ENCODE measurements at places on chromosomes 11 and 22.

- DNase-seq: no peak
These were observed 65.6 kb upstream of the VPREB1 start for GRCh38 chr22:22178992-22179391.

DNA sequence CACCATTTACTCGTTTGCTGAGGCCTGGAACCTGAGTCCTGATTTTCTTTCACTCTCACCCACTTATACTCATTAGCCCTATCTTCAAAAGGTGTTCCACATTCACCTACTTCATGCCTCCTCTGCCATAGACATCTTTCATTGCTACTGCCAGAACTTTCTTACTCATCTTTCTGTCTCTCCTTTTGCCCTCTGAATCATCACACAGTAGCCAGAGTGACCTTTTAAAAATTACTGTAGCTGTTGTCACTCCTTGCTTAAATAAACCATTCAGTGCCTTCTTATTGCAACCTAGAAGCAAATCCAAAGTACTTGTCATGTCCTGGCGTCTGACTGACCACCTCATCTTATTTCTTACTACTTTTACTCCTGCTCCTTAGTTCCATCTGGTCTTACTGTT lies 38.2 kb downstream of the ATXN10 start:
- DNase-seq: no peak

DNA sequence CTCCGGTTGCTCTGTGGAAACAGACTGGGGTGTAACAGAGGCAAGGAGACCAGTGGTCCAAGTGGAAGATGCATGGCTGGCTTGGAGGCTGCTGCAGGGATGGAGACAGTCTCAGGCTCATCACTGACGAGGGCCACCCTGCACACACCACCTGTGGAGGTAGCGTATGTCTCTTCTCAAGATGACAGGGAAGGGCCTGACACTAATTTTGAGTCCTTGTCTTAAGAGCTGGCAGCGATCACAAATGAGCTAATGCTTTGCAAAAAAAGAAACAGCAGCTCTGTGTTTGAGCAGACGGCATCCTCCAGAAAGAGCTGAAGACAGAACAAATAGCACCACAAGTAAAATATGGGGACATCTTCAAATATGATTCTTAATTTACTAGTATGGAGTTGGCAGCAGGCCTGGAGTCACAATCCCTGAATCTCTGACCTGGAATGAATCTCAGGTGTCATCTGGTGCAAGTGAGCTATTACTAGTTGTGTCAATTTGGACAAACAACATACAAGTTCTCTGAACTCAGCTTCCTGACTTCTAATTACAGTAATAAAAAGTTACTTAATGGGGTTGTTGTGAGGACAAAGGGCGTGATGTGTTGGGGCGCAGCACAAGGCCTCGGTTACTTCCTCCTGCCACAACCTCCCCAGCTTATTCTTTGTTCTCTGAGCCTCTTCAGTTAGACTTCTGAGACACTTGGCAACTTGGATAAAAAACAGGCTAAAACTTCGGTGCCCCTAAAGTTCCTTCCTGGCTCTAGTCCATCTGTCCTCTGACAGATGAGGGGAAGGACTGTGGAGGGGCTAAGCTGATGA lies 95.2 kb upstream of the BID start:
- no peak for DNase-seq

DNA sequence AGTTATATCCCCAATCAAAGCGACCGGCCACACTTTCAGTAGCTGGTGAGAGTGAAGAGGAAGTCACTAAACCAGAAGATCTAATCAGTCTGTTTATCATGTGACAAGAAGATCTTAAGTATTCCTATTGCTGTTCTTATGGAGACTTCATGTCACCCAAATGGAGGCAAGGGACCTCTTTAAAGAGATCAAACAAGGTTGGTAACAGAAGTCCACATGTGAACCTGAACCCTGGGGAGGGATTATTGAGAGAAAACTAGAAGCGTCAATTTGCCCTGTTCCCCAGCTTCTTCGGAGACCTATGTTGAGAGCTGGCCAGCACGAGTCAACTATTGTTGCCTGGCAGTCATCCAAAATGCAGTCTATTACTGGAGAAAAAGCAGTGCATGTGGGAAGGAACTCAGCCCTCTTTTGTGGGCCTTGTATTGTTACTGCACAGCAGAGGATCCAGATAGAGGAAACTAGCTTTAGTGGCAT lies 76.9 kb upstream of the CTSC start:
- peak; percentile 45 for DNase-seq

DNA sequence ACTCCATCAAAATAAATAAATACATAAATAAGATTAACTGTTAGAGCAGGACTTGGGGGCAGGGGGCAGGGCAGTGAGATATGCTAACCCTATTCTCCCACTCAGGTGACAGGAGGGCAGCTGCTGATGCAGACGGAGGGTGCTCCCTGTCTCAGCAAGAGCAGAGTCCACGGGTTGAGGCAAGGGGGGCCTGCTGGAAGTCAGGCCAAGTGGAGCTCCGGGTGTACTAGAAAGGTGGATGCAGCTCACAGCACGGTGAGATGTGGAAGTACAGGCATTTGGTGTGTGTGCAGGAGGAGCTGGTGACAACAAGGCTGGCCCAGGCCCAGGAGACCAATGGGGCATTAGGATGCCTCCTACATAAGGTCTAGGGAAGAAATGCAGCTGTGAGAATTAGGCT lies 467.3 kb upstream of the B3GAT1 start:
- no peak for DNase-seq

GRCh38 chr11:43681401-43681942 lies 934 bp downstream of the HSD17B12 start:
- no peak for DNase-seq

DNA sequence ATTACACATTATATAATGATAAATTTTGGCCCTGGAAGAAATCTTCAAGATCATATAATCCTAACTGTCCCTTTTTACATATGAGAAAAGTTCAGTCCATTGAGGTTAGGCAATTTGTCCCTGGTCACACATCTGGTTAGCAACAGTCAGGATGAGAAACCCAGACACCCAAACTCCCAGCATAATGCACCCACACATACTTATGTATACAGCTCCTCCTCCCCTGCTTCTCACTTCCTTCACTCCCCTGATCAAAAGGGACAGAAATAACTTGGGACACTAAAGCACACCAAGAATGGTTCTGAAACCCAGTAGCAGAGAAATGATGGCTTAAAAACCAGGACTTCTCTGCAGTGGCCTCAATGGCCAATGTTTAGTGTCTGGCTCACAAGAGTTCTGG lies 11.1 kb downstream of the NUMA1 start:
- no peak for DNase-seq

DNA sequence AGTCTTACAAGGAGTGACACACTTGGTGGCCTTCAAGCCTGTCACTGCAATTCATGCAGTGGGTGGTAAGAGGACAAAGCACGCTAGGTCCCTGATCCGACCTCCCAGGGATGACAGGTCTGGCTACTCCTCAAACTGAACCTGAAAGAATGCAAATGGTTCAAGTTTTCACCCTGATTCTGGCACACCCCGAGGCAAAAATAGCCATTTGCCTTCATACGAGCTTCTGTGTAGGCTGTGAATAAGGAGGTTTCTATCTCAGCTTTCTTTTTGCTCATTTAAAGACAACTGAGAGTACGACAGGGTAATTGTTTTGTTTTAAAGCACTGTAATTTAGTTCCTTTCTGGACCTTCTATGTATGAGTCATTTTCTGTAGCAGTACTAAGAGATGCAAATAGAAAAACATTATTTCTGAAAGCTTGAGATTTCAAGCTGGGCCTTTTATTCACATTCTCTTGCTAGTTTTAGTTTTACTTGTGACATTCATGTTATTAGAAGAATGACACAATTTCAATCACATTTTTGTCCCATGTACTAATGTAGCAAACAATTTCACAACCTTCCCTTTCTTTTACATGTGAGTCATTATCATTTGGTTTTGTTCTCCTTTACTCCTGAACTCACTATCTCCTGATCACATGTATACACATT lies 56.6 kb upstream of the FDX1 start:
- DNase-seq: no peak

DNA sequence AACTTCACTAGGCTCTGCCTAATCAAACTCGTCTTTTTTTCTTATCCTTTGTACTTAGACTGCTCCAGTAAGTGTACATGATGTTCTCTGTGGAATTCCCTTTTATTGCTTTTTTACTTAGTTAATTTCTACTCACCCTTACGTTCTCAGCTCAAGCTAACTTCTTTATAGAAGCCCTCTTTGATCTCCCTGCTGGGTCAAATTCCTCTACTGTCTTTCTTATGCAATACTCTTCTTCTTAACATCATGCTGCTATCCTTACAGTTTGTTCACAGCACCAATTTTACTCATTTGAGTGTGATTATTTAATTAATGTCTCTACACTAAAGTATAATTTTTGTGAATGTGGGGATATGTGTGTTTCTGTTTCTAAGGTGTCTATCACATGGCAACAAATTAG lies 498.3 kb downstream of the CNTN5 start:
- DNase-seq: no peak

- no peak for DNase-seq
These were observed 99.2 kb downstream of the SPON1 start for GRCh38 chr11:14061721-14062120.

- no peak for DNase-seq
These were observed 32.3 kb downstream of the MRGPRD start for GRCh38 chr11:68948496-68948895.

- no peak for DNase-seq
These were observed 109.1 kb downstream of the RASSF10 start for GRCh38 chr11:13118194-13118593.

DNA sequence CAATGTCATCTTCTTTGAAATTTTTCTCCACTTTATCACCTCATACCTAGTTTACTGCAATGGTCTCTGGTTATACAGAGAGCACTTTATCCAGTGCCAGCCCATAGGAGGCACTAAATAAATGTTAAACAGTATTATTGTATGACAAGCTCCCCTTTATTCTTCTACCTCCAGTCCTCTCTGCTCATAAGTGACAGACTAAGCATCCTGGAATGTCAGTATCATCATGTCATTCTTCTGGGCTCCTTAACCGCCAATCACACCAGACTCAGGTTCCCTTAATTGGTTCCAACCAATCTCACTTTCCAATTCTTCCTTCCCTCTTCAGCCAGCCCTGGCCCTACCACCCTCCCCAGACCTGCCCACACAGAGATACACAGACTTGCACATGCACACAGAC lies 93.1 kb downstream of the RPL27A start:
- no peak for DNase-seq

DNA sequence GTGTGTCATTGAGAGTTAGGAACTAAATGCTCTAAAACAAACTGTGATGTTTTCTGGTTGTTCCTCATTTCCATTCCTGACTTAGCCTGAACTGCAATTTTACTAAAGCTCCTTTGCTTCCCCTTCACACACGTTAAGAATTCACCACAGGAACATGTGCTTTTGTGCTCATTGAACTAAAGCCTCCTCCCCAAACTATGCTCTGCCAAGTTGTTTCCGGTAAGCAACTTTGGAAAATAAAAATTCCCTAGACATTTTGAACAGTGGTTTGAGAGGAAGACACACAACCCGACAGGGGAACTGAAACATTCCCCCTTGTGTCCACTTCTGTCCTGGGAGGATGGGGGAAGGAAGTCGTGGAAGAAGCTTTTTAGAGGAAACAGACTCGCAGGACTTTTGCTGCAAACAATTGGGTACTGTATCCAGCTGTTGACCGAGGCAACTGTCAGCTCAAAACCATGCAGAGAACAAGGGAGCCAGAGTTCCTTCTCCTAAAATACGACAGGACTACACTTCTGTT lies 66.9 kb downstream of the GAB2 start:
- DNase-seq: peak; percentile 46

DNA sequence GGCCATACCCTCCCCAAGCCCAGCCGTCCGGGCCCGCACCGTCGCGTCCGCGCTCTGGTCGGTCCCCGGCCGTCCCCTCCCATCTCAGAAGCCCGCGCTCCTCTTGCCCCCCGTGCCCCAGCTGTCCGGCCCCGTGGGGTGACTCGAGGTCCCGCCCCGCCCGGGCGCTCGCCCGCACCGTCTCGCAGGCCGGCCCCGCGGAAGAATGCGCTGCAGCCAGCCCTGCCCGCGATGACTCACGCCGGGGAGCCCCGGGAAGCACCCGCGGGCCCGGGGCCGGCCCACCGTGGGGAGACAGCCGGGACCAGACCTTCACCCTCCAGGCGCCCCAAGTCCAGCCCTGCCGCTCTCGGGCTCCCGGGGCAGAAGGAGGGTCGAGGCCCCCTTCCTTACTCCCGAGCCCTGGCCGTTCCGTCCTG lies 320 bp upstream of the PHLDA2 start:
- DNase-seq: peak; percentile 70

DNA sequence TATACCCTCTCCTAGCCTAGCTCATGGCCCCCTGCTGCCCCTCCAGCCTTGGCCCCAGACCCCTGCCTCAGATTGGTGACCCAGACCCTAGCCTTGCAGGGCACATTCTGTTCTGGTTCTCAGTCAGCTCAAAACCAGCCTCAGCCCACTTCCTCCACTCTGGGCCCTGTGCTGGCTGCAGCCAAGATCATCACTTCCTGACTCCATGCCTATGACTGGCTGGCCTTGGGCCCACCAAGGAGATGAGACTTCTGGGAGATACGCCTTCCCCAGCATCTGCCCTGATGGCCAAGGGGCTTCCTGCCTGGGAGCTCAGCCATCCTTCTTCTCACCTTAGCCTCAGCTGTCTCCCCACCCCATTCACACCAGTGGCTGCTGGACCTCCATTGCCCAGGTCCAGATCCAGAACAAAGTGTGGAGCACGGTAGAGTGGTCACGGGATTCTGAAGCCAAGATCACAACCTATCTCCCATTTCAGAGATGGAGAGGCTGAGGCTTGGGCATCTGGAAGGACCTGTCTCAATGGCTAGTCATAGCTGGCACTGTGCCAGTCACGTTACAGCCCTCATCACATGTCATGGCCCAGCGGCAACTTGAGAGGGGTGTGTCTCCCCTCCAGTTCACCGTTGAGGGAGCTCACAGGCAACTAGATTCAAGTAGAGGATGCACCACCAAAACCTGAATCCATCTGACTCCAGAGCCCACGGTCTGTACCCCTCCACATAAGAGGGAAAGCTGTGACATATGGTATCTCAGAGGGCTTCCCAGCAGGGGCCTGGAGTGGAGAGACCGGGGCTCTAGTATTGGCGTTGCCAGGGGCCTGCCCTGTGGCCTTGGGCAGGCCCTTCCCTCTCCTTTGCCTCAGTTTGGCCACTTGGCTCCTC lies 43.0 kb upstream of the KLHL35 start:
- peak; percentile 64 for DNase-seq

GRCh38 chr22:50702821-50703725 lies 30.4 kb downstream of the SHANK3 start:
- DNase-seq: no peak

DNA sequence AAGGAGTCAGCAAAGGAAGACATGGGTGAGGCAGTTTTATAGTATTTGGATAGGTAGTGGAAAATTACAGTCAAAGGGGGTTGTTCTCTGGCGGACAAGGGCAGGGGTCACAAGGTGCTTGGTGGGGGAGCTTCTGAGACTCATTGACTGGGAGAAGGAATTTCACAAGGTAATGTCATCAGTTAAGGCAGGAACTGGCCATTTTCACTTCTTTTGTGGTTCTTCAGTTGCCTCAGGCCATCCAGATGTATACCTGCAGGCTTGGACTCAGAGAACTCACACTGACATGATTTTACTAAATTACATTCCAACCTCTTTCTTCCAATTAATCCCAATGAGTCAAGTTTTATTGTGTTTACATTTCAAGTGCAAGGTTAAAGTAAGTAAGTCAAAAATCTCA lies 240.5 kb upstream of the API5 start:
- DNase-seq: no peak

- DNase-seq: peak; percentile 10
These were observed 53.4 kb downstream of the SCGB1A1 start for GRCh38 chr11:62472063-62472884.

GRCh38 chr11:108870373-108871020 lies 205.6 kb downstream of the DDX10 start:
- DNase-seq: no peak

GRCh38 chr22:32474635-32475467 lies at the start of gene FBXO7:
Gene FBXO7, plus strand, starts transcription at chr22:32474811. Its CDS starts 192 bp downstream, at chr22:32475003.
- DNase-seq: peak; percentile 92

Data from common myeloid progenitor, CD34-positive (primary cell).